ENCODE measurements at places on chromosomes 1 and 21. TPM values are rescaled to one million over a fixed set of nuclear protein-coding genes. Genes with fewer than 3 reads are reported as not detected.

Gene UMODL1
- not detected for total RNA-seq

Gene CACNA1S
- not detected for total RNA-seq

Gene GCSAML
- total RNA-seq: not detected

Gene SLC6A17
- not detected for total RNA-seq

Gene FAM131C
- 9.8 TPM for total RNA-seq

Gene CLDN17
- total RNA-seq: not detected

Gene FBXO2
- total RNA-seq: 15.3 TPM

Gene LENEP
- total RNA-seq: not detected

Gene KIFAP3
- total RNA-seq: 6.9 TPM

Gene HSD3B2
- not detected for total RNA-seq

Gene MUL1
- 29.5 TPM for total RNA-seq

Gene FOXD2
- 0.86 TPM for total RNA-seq

Gene FUCA1
- total RNA-seq: 23.4 TPM

Gene NPR1
- 0.84 TPM for total RNA-seq

Gene CC2D1B
- 26.0 TPM for total RNA-seq

Gene ERICH3
- total RNA-seq: not detected

Gene ANXA9
- 0.18 TPM for total RNA-seq

Gene PTTG1IP
- total RNA-seq: 330 TPM

Gene CELA3A
- total RNA-seq: not detected

Gene AADACL3
- not detected for total RNA-seq

Gene DLGAP3
- not detected for total RNA-seq

Gene CYP4A11
- total RNA-seq: not detected

Gene C1orf167
- total RNA-seq: not detected

Gene DPT
- total RNA-seq: not detected

Gene LCE1F
- total RNA-seq: not detected

Gene SCYL3
- total RNA-seq: 3.6 TPM

Gene FYB2
- not detected for total RNA-seq

Gene SIPA1L2
- total RNA-seq: 9.8 TPM

Gene SRSF10
- 121 TPM for total RNA-seq

Gene TBX19
- 0.23 TPM for total RNA-seq

Gene IL19
- total RNA-seq: not detected

Gene SH2D2A
- 6.9 TPM for total RNA-seq

Gene LCE2B
- not detected for total RNA-seq

Gene ELAPOR1
- total RNA-seq: 0.80 TPM

Gene KRTAP13-2
- not detected for total RNA-seq

Gene SPRR3
- not detected for total RNA-seq

Gene MANEAL
- 47.6 TPM for total RNA-seq

Gene TRAF3IP3
- not detected for total RNA-seq

Gene SLAMF9
- 8.7 TPM for total RNA-seq

Gene UTS2
- total RNA-seq: not detected

Gene RPS6KA1
- total RNA-seq: 111 TPM
